ACHN (cell line): ENCODE measurements at places on chromosomes 16 and 17.

DNA sequence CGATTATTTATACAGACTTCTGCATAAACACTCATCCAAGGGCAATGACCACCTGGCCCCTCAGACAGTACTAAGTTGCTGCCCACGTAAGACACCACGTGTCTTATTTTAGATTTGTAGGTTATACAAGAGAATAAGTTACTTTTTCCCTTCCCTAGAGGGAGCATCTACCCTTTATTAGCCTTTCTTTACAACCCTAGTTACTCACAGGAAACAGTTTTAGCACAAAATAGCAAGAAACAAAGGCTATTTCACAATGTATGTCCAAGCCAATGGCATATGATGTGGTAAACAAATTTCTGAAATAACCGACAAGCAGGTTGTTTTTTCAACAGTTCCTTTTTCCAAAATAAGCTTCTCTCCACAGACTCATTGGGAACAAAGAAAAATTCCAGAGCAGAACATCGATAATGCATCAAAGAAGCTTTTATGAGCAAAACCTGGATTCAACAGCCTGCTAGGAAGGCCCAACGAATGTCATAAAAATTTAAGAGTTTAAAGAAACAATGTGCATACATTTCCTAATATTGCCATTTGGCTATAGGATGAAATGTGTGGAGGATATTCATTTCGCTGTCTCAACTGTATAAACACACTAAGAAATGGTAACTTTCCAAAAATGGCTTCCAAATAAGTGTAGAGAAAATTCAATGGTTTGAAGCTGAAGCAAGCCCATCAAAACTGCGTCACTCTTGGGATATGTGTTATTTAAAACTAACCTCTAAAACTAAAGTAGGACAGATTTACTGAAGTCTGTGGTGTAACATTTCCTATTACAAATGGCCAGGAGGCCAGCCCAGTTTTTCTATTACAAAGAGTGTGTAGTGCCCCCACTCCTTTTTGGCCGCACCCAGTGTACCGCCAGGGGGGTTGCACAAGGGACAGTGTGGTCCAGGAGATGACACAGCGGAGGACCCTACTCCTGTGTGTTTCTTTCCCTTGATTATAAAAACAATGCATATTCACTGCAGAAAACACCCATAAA lies 50.4 kb upstream of the ERN1 start:
- no peak for DNase-seq

DNA sequence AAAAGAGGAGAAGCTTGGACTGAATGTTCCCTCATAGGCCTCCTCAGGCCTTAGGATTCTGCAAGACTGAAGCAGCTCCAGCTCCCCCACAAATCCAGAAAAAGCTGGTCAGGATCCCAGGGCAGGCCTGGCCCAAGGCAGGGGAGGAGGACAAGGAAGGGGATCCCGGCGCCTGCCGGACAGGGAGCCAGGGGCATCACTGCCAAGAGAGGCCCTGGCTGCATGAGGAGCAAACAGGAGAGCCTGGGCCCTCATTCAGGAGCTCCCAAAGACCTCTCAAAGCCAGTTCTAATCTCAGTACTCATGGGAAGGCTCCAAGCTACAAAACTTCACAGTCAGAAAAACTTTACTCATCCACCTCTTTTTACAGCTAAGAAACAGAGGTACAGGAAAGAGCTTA lies 67.3 kb downstream of the ZNF423 start:
- DNase-seq: no peak

DNA sequence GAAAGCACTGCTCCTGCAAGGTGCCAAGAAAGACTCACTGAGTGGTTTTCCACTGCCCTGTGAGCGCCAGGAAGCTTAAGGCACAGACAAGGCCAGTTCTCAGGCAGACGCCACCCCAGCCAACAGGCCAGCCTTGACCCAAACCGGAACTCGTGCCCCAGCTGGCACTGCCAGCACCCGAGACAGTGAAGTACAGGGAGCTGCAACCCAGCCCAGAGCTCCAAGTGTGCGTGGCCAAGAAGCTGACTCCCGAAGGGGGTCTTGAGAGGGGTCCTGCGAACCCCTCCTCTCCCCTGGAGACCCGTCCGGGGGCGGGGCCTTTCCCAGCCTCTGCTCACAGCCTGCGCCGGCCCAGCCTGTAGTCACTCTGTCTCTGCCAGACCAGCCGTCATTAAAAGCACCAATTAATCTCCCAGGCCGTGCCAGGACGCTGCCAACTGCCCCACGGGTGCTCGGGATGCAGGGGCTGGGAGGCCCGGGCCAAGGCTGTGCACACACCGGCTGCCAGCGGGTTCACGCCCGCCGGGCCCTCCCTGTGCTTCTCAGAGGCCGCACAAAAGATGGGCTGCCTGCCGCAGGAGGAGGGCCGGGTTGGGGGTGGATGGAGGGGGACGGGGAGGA lies 4.4 kb upstream of the SOX8 start:
- DNase-seq: no peak

GRCh38 chr17:61814485-61814884 lies 48.8 kb downstream of the BRIP1 start:
- DNase-seq: no peak

GRCh38 chr16:87550495-87550961 lies 51.8 kb upstream of the JPH3 start:
- DNase-seq: peak; percentile 33
